Natural killer cell treated with Interleukin-12 subunit alpha and Interleukin-12 subunit beta and Interleukin-15 and Interleukin-18, amount 100 ng/mL, for 72 hours (primary cell): ENCODE measurements at places on chromosomes 2 and 18. TPM values are rescaled to one million over a fixed set of nuclear protein-coding genes. Genes with fewer than 3 reads are reported as not detected.

Gene ORC4
- 24.5 TPM for total RNA-seq

Gene LYG1
- 1.8 TPM for total RNA-seq

Gene CDH20
- total RNA-seq = not detected

Gene LINC00305
- not detected for total RNA-seq

Gene PTPRM
- total RNA-seq = 19.2 TPM

Gene CYTIP
- 755 TPM for total RNA-seq

Gene MC2R
- total RNA-seq = not detected

Gene SAG
- total RNA-seq = 0.05 TPM
